ENCODE measurements at places on chromosomes 3 and 15.

GRCh38 chr3:13324835-13325501, 95.2 kb downstream of the NUP210 start:
- no peak for DNase-seq

- DNase-seq: no peak
These were observed 4.9 kb upstream of the GTF2A2 start for GRCh38 chr15:59662260-59662659.

- DNase-seq: no peak
These were observed 6.8 kb upstream of the ZNF280D start for GRCh38 chr15:56739964-56740640.

GRCh38 chr3:153856932-153857331, 264.3 kb upstream of the ARHGEF26 start:
- no peak for DNase-seq

DNA sequence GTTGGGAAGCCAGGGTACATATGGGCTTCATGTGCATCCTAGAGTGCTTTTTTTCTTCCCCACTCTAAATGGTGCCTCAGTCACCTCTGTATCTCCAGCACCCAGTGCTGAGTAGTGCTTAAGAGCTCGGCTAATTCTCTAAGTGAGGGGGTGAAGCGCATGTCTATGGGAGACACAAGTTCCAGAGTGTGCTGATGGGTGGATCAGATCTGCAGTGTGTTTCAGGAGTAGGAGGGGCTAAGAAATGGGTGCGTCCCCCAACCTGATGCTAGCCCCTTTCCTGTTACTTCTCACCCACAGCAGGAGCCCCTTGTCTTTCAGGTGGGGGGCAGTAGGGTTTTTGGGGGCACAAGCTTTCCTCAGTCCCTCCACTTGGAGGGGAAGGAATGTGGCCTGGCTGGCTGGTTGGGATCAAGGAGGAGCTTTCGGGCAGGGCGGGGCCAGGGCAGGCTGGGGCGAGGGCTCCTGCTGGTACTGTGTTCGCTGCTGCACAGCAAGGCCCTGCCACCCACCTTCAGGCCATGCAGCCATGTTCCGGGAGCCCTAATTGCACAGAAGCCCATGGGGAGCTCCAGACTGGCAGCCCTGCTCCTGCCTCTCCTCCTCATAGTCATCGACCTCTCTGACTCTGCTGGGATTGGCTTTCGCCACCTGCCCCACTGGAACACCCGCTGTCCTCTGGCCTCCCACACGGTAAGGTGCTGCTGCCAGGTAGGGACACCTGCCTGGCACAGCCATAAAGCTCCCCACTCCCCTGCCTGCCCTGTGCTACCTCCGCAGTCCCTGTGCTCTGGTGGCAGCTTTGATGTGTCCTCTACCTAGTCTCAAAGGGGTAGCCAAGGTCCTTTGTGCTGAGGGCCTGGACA, at the start of gene IL17RE:
Gene IL17RE (plus strand): TSS at position 477 of the 866 bp plus-strand sequence. CDS start 85 bp downstream, at position 562.
- peak; percentile 30 for DNase-seq

DNA sequence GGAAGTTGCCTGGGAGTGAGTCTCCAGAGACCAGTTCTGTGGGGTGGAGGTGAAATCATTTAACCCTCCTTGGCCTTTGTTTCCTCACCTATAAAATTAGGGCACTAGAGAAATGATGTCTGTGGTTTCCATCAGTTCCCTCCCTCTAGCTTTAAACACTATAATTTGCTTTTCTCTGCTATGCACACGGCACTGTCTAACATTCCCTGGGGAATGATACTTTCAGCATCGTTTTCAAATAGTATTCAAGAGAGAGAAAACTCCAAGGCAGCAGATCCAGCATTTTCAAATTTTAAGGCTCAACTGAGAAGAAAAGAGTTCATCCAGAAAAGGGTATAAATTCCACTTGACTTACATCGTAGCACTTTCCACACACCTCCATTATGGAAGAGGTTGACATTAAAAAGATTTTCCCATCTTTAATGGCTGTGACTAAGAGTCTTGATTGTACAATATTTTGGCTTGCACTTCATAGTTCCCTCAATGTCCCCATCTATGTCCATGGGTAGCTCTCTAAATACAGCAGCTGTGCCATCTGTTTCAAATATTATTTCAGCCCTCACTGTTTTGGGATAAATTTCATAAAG, 137.7 kb upstream of the ZPLD1 start:
- DNase-seq: no peak

DNA sequence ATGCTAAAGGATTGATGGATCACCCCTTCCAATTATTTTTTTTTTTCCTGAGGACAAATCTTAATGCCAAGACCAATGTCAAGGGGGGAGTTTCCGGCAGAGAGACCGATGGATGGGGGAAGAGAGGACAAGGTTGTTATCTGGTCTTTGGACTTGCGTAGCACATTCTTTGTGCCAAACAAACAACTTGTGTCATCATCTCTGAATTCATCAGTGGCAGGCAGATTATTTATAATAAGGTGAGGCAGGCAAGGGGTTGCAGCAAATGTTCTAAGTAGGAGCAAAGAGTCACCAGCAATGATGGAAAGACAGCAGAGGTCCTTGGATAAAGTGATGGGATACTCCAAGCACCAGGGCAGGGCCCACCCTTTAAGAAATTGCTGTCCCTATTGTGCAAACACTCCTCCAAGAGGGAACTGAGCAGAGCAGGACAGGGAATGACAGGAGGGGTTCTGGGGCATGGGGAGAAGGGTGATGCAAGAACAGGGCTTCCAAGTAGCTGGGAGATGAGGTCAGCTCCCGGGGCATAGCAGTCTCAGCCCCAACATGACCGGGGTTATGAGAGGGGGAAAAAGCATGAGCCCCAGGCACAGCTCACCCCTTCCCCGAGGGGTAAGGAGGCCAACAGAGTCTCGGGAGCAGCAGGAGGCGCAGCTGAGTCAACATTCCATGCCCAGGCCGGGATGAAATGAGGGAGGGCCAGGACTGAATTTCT, 57.4 kb downstream of the ANXA2 start:
- DNase-seq: no peak

GRCh38 chr3:56055546-56055945, 412.7 kb downstream of the ERC2 start:
- DNase-seq: no peak

- DNase-seq: no peak
These were observed 250.3 kb upstream of the IGF1R start for GRCh38 chr15:98398056-98398455.

GRCh38 chr15:62750471-62750870, 292.1 kb upstream of the TPM1 start:
- no peak for DNase-seq

DNA sequence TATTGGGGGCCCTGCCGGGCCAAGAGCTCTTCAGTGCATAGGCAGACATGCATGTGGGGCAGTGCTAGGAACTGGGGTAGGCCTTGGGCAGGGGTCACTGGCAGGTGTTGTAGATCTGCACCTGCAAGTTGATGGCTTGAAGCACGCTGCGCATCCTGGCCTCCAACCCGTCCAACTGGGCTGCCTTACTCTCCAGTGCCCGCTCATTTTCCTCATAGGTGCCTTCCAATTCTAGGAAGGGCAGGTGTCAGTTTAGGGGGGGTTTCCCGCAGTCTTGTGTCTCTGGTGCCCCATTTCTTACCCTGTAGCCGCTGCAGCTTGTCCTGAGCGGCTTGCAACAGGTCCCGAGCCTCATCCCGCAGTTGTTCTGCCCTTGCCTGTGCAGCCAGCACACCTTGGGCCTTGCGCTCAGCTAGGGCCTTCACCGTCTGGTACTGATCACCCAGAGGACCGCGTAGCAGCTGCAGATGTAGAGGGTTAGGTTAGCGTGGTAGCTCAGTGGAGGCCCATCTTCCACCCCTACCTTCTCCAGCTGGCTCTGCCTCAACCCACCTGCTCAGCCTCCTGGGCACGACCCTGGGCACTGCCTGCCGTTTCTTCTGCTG, 611 bp upstream of the USP19 start:
- DNase-seq: peak; percentile 10

- no peak for DNase-seq
These were observed 183.8 kb upstream of the MCTP2 start for GRCh38 chr15:94047566-94047965.

- DNase-seq: no peak
These were observed 78.1 kb downstream of the LRRFIP2 start for GRCh38 chr3:37096288-37096687.

- DNase-seq: no peak
These were observed 341.8 kb downstream of the RAP2B start for GRCh38 chr3:153503873-153504272.

DNA sequence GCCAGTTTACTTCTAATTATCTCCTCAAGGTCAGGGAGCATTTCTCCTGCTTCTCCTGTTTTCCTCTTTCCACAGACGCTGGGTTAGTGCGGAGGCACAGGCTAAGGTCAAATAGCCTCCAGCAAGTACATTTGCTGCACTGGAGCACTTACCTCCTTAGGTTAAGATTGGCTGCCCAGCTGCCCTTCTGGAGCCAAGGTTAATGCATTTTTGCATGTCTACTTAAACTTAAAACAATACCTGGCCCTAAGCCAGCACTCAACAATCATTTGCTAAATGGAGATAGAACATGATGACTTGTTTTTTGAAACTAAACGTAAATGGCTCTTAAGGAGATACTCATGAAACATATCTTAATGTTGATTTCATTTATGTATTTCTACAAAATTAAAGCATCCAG, 83.5 kb downstream of the SSR3 start:
- no peak for DNase-seq

DNA sequence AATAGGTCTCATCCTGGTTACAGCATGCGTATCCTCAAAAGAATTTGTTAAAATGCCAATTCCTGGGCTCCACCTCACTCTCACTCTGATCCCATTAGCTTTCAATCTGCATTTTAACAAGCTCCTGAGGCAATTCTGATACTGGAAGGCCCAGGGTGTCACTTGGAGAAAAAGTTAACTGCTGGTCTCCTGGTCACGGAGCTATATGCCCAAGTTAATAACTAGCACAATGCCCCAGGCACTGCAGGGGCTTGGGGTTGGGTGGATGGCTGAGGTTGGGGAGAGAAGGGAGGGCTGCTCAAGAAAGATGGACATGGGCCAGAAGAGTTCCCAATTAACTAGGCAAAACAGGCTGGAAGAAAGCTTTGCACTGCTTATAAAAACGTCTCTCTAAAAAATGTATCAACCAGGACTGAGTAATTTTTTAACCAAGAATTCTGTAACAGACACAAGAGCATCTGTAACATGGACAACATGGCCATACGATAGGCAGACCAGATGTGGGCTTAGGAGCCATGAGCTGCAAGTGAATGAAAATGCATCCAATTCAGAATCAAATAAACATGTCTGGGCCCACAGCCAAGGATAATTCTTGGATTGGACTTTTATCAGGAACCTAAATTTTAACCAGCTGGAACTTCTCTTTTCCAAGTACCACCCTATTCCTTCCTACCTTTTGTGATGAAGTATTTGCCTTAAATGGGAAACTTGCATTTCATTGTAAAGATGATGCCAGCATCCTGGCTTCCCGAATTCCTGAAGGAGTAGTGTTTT, 4.2 kb downstream of the IL17RD start:
- DNase-seq: no peak

GRCh38 chr3:183513046-183513706, 42.3 kb downstream of the KLHL6 start:
- DNase-seq: peak; percentile 31

- DNase-seq: no peak
These were observed 498.1 kb downstream of the MAGI1 start for GRCh38 chr3:65540666-65541065.

DNA sequence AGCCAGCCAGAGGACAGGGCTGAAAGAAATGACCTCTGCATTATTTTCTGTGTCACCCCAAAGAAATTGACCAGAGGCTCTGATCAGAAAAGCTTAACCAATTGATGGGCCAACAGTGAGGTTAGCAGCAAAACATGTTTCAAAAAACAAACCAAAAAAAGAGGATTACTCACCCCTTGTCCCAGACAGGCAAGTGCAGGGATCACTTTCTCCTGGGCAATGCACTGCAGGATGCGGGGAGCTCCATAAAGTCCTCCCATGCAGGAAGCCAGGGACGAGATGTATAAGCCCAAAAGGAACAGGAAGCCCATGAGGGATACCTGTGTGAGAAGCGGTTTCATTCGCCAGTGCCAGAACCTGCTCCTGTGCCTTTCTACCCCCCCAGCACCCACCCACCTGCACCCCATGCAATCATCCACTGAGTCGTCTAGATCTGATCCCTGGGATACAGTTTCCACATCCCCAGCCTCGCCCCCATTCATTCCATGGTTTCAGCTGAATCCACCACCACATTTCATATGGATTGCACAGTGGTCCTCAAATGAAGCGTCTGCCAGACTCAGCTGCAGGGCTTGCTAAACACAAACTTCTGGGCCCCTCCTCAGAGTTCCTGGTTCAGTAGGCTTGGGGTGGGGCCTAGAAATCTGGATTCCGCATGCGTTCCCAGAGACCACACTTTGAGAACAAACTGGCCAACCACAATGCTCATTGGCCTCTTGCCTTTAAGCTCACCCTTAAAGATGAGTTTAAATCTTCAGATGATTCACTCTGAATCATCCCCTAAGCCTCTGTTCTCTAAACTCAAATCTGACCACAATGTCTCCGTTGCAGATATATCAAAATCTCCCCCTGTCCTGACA, 54.4 kb upstream of the HEG1 start:
- DNase-seq: no peak

GRCh38 chr15:29570121-29570947, 251.9 kb downstream of the TJP1 start:
- DNase-seq: no peak

DNA sequence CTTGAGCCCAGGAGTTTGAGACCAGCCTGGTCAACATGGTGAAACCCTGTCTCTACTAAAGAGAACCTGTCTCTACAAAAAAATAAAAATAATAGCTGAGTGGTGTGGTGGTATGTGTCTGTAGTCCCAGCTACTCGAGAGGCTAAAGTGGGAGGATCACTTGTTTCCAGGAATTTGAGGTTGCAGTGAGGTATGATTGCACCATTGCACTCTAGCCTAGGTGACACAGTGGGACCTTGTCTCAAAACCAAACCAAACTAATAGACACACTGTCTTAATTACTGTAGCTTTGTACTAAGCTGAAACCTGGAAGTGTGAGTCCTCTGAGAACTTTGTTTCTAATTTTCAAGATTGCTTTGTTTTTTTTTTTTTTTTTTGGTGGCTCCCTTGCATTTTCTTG, 30.4 kb downstream of the MGA start:
- DNase-seq: no peak

GRCh38 chr3:188299068-188299467, 145.1 kb downstream of the LPP start:
- peak; percentile 70 for DNase-seq

- no peak for DNase-seq
These were observed 230.0 kb upstream of the LYSMD4 start for GRCh38 chr15:99963096-99963825.

DNA sequence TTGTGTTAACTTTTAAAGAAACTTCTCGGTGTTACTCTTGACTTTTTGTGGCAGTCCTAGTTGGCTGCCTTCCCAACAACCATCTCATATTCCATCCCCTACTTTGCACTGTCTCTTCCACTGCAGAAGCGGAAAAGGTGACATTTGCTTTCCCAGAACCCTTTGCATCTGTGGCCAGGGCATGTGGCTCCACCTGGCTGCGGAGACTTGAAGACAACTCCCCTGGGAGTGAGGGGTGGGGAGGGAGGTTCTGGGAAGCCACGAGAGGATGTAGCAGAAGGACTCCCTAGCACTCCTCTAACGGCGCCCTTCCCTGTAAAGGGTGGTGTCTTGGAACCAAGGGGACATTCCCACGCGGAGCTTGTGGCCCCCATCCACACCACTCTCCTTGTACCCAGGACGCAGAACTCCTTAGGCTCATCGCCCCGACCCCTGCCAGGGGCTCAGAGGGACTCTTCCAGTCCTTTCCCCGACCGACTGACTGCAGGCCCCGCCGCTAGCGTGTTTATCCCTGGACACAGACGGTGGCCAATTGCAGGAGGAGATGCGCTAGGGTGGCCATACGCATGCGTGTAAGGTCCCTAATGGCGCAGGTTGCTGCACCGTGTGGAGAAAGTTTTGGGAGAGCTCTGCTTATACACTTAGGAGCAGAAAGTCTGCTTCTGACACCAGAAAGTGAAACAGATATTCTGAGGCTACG, 33.2 kb upstream of the SECISBP2L start:
- no peak for DNase-seq

Data from activated CD4-positive, alpha-beta T cell treated with anti-CD3 and anti-CD28 coated beads, Interleukin-2, amount 50 U/mL, for 48 hours (primary cell).